HL-60 (cell line): ENCODE measurements at places on chromosomes 5 and 9.
A peak's percentile ranks its signal among the peaks of the same experiment; 100 is the strongest.

- DNase-seq: no peak
Observed at GRCh38 chr9:136567651-136568287, 21.9 kb upstream of the NOTCH1 start.

DNA sequence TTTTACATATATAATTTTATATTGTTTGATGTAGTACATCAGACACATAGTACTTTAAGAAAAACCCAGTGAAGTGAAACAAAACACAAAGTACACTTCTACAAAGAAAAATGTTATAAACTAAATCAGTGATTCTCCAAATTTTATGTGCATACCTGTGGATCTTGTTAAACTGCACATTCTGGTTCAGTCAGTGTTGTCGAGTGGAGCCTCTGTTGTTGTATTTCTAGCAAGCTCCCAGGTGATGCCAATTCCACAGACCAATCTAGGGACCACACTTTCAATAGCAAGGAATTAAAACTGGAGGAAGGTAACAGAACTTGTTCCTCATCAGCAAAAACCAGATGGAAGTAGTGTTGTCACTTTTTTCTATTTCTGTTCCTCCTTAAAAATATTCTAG, 183.8 kb upstream of the CD180 start:
- DNase-seq: no peak

GRCh38 chr5:42005561-42006153, 80.6 kb downstream of the FBXO4 start:
- DNase-seq: no peak

DNA sequence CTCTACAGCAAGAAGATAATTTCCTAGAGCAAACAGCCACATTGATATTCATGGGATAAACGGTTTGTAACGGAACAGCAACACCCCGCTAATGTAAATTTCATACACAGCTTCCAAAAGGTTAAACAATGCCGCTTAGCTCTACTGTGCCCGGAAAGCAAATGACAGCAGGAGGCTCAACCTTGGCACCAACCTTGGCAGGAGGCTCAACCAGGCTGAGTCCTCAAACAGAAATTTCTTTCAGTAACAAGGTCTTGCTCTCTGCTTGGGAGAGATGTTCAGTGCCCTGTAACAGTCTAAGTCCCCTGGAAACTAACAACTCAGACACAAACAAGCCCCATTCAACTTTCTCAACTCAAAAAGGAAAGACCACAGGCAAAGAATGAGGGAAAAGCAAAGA, 11.1 kb upstream of the PPP1R2B start:
- DNase-seq: no peak

DNA sequence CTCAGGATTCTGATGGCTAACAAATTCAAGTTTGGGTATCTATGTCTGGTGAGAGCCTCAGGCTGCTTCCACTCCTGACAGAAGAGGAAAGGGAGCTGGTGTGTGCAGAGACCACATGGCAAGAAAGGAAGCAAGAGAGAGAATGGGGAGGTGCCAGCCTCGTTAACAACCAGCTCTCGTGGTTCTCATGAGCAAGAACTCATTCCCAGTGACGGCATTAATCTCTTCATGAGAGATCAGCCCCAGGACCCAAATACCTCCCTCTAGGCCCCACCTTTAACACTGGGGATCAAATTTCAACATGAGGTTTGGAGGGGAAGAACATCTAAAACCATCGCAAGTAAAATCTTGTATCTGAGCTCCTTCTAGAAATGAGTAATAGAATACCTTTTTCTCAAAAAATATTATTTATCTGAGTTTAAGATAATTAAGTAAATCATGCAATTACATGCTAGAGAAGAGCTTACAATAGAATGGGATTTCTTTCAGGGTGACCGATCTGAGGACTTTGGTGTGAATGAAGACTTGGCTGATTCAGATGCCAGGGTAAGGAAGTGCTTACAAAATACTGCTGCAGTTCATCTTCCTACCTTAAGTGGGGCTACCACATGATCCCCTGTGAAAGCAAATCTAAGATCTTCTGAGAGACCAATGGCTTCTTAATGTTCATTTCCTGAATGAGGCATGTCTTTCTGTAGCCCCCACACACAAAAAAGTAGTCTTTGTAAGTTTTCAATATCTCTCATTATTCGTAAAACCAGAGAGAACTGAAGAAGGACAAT, 11.5 kb downstream of the ANXA1 start:
- no peak for DNase-seq

GRCh38 chr5:149756354-149756753, 26.2 kb downstream of the PPARGC1B start:
- DNase-seq: no peak

GRCh38 chr9:71079451-71079850, 42.0 kb downstream of the TRPM3 start:
- DNase-seq: no peak

DNA sequence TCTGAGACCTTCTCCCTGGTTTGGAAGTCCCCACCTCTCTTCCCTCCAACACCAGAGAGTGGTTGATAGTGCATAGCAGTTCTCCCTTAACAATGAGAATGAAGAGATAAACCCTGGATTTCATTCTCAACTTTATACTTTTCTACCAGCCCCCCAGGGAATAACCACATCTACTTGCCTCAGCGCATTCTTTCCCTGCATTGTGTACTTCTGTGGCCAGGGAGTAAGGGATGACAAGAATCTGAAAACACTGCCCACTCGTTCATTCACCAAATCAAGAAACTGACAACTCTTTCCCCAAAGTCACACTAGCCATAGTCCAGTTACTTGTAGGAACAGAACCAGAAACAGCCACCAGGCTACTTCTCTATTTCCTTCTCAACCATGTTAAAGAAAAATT, 46.0 kb upstream of the SPIN1 start:
- DNase-seq: no peak

DNA sequence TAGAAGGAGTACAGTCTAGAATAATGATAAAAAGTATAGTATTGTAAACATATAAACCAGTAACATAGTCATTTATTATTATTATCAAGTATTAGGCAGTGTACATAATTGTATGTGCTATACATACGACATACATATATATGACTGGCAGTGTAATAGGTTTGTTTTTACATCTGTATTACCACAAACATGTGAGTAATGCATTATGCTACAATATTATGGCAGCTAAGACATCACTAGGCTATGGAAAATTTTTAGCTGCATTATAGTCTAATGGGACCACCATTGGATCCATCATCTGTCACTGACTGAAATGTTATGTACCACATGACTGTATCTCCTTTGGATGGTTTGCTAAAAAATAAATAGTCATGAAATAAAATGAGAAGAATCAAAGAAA, 530.0 kb downstream of the PRR16 start:
- no peak for DNase-seq

DNA sequence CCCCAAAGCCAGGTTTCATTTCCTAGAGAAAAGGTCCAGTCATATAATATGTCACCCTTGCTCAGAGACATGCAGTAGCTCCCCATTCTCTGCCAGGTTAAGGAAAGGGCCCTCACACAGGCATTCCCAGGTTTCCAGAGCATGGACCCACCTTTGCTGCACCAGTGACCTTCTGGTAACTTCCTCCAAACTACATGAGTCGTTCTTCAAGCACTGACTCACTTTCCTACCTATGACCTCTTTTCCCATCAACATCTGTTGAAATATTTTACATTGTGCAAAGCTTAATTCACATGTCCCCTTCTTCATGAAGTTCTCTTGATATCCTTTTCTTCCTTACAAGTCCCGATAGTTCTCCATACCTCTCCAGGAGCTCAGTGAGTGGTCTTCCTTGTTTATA, 25.9 kb downstream of the SH3TC2 start:
- no peak for DNase-seq

- no peak for DNase-seq
Observed at GRCh38 chr9:114722937-114723620, 41.1 kb upstream of the TEX48 start.

GRCh38 chr5:157222506-157223230, 42.0 kb downstream of the ITK start:
- DNase-seq: no peak

DNA sequence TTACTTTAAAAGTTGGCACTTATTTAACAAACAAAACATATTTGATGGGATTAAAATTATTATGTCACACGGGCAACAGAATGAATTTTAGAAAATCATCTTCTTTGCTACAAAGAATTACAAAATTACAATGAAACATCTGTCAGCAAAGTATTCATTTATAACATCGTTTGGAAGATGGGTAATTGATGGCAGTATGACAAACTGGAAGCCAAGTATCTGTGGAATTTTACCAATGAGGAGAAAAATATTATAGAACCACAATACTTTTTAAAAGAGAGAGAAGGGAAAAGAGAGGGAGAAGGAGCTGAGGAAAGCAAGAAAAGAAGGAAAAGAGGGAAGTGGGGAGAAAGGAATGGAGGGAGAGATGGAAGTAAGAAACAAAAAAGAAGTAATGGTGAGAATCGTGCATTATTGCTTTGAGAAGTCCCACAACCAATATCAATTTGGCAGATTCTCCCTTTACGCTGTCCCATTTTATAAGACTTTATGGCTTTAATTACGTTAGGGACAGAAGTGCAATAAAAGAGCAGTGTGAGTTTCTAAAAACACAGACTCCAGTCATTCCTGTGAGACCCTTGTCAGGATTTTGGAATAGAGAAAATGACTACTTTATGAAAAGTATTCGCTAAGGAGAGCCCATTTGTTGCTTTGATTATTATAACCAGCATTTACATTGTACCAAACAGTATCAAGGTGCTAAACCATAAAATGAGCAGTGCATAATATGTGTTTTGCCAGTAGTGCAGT, 76.7 kb downstream of the LURAP1L start:
- no peak for DNase-seq

- no peak for DNase-seq
Observed at GRCh38 chr9:102237520-102237919, 499.1 kb upstream of the GRIN3A start.

- DNase-seq: no peak
Observed at GRCh38 chr5:72499730-72500129, 7.5 kb downstream of the ZNF366 start.

DNA sequence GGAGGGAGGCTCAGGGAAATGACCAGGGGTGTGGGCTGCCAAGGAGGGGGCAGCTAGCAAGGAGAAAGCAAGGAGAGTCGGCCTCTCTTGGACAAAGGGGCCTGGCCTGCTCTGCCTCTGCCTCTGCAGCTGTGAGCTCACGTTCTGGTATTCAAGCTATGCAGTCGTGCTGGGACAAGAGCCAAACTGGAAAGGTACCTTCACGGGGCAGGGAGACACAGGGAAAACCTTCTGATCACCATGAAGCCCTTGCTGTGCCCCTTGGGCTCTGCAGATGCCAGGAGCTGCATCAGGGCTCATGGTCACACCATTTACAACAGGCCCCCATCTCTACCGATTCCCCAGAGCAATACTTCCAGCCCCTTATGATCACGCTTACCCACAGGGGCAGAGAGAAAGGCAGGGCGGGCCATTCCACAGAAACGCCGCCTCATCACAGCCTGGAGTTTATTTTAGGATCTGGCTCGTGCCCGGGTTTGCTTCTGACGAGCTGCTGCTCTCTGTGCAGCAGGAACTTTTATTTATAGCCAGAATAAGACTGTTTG, 63.2 kb downstream of the PRRT1B start:
- no peak for DNase-seq

DNA sequence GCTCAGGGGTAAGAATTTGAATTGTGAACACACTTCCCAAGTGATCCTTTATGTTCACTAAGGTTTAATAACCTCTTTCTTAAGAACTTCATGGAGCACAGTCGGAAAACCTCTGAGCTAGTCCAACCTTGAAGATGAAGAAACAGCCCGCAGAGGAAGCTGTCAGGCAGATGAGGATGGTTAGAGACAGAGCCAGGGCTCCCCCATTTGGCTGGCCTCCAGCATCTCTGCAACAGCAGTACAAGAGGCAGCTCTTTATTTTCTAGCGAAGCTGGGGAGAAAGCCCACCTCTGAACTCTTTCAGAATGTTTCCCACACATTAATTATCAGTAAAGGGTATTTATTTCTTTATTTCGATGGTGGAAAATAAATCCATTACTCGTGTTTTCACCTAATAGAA, 350.8 kb downstream of the DMRT2 start:
- DNase-seq: no peak

- no peak for DNase-seq
Observed at GRCh38 chr5:122356855-122357254, 44.8 kb downstream of the SNCAIP start.

GRCh38 chr5:140312067-140312790, 9.3 kb upstream of the PFDN1 start:
- DNase-seq: peak; percentile 30

GRCh38 chr5:141127305-141127704, 5.7 kb downstream of the PCDHB4 start:
- DNase-seq: no peak

DNA sequence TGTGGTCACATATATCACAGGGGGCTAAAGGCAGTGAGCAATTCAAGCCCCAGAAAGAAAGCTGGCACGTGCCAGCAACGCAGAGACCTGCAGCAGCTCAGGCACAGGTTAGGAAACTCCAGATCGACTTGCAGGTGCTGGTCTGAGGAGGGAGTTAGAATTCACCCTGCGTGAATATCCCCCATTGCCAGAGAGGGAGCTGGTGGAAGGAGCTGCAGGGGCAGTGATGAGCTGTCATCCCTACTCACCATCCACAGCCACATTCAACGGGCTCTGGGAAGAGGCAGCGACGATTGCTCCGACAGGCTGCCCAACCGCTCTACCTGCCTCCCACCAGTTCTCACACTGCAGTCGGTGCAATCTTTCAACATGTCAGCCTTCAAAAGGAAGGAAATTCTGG, 40.8 kb upstream of the CLK4 start:
- DNase-seq: no peak

- DNase-seq: peak; percentile 1
Observed at GRCh38 chr5:56481428-56482357, 248.6 kb upstream of the ANKRD55 start.

GRCh38 chr5:124963236-124963919, 216.9 kb upstream of the ZNF608 start:
- DNase-seq: peak; percentile 72

GRCh38 chr9:87184956-87185642, 237.8 kb upstream of the GAS1 start:
- DNase-seq: no peak

DNA sequence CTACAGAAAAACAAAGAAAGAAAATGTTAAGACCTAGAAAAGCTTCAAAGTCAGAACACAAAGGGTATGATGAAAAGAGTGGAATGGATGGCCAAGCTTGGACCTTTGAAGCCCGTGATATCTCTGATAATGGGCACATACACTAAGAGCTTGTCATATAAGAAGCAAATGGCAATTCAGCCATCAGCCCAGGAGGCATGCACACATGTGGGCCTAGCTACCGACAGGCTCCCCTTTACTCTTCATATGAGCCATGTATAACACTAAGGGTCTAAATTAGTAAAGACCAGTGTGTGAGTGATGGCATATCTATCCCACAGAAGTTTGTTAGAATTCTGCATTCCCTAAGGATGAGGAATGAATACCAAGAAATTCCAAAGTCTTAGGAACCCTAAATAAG, 20.1 kb downstream of the GRHPR start:
- DNase-seq: no peak

GRCh38 chr9:73437758-73438157, 286.1 kb downstream of the ANXA1 start:
- DNase-seq: no peak
